ENCODE measurements at places on chromosomes 5 and 9. TPM values are rescaled to one million over a fixed set of nuclear protein-coding genes. Genes with fewer than 3 reads are reported as not detected.

DNA sequence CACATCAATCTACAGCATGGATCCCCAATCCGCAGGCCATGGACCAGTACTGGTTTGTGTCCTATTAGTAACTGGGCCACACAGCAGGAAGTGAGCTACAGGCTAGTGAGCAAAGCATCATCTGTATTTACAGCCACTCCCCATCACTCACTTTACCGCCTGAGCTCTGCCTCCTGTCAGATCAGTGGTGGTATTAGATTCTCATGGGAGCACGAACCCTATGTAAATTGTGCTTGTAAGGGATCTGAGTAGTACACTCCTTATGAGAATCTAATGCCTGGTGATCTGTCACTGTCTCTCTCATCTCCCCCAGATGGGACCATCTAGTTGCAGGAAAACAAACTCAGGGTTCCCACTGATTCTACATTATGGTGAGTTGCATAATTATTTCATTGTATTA lies 212.7 kb upstream of the FAM174A start:
- no peak for DNase-seq

Gene UGT3A1
- not detected for total RNA-seq

GRCh38 chr9:132046456-132046855 lies 33.2 kb downstream of the MED27 start:
- DNase-seq = no peak

GRCh38 chr5:122321921-122322320 lies 9.9 kb downstream of the SNCAIP start:
- no peak for DNase-seq

Gene GPR150
- total RNA-seq = 0.60 TPM

GRCh38 chr5:35114698-35115097 lies 66.9 kb upstream of the AGXT2 start:
- no peak for DNase-seq

Gene CCNI2
- total RNA-seq = 8.8 TPM
